ENCODE measurements at places on chromosomes 3 and 15.

DNA sequence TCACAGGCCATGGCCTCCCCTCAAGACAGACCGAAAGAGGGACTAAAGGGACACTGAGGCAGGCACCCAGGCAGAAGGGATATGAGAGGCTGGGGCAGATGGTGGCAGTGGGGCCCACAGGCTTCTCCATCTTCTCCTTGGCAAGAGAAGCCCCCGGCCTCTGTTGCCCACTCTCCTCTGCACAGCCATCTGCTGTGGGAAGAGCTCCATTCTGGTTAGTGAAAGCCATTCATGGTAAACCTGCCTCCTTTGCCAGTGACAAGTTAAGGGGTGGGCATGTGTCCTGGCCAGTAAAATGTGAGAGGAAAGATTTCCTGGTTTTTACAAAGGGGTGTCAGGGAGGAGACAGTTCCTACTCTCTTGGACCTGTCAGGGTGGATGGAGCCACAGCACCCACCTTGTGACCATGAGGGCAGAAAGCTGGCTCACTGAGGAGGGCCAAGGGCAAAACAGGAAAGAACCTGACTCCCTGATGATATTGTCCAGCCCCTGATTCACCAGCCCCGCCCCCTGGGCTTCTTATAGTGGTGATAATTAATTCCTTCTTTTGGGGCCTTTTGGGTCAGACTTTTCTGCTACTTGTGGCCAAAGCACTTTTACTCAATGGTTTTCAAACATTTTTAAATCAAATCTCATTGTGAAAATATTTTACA is 130.4 kb upstream of the SMAD3 start:
- no peak for DNase-seq

- DNase-seq, result no peak
Measured at GRCh38 chr15:39687965-39688364, 94.7 kb downstream of the FSIP1 start.

DNA sequence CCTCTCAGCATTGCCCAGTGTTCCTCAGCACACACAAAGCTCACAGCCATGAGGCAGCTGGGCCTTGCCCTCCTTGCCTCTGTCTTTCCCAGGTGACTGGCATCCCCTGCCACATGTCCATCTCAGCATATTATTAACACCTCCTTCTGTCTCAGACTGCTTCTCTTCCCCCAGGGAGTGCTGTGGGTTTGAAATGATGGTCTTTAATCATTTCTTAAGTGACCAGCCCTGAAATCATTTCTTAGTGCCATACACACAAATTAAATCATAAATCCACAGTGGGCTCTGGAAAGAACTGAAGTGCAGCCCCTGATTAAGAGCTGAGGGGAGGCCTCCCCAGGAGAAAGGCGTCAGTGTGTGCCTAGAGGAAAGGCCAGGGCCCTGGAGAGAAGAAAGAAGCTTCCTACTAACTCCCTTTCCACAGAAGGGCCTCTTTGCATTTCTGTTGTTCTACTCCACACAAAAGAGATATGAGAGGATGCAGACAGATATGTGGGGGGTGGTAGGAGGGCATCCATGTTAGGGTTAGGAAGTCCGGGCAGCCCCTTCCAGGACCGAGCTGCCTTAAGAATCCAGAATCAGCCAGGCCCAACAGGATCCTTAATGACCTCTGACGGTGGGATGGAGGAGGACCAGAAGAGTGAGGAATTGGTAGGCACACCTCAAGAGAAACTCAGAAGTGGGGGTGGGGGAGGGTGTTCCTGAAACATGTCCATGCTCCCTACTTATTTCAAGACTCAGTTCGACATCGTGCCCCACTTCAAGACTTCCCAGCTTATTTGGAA is 290.8 kb downstream of the EPHB1 start:
- no peak for DNase-seq

DNA sequence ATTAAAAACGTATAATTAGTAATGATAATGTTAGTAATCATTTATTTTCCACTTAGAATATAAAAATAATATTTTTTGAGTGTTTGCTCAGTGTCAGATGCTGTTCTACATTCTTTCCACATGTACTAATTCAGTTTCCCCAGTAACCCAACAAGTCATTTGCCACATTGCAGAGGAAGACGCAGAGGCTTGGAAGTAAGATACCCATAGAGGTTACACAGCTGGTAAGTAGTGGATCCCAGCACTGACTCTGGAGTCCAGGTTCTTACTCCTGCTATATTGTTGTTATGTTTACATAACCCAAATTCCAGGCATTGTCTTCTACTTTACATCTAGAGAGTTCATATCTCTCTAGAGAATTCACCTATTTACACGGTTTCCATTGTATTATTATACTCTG is 48.2 kb upstream of the MYO5C start:
- DNase-seq, result no peak

GRCh38 chr3:173841334-173841733 is 443.8 kb downstream of the NLGN1 start:
- no peak for DNase-seq

DNA sequence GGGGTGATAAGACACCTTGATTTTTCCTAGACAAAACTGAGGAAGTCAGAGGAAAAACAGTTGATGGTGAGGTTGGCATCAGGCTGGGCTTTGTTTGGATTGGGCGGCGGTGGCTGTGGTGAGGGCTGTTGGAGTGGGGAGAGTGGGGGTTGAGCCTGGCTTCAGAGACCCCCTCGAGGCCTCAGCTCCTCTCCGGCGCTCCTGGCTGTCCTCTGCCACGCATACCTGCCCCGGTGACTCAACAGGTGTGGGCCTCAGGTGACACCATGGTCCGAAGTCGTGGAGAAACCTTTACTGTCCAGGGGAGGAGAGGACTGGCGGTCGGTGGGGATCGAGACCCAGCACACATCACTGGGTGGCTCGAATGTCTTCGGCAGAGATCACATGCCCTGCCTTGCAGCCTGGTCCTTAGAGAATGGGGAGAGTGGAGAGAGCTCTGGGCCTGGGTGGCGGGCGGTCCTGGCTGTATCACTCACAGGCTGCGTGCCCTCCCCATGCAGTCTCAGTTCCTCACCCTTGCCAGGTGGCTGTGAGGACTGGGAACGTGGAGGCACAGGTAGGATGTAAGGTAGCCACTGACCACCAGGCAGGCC is 2.6 kb downstream of the APBA2 start:
- no peak for DNase-seq

- DNase-seq, result no peak
Measured at GRCh38 chr3:95797081-95797480, 1017.3 kb upstream of the EPHA6 start.

DNA sequence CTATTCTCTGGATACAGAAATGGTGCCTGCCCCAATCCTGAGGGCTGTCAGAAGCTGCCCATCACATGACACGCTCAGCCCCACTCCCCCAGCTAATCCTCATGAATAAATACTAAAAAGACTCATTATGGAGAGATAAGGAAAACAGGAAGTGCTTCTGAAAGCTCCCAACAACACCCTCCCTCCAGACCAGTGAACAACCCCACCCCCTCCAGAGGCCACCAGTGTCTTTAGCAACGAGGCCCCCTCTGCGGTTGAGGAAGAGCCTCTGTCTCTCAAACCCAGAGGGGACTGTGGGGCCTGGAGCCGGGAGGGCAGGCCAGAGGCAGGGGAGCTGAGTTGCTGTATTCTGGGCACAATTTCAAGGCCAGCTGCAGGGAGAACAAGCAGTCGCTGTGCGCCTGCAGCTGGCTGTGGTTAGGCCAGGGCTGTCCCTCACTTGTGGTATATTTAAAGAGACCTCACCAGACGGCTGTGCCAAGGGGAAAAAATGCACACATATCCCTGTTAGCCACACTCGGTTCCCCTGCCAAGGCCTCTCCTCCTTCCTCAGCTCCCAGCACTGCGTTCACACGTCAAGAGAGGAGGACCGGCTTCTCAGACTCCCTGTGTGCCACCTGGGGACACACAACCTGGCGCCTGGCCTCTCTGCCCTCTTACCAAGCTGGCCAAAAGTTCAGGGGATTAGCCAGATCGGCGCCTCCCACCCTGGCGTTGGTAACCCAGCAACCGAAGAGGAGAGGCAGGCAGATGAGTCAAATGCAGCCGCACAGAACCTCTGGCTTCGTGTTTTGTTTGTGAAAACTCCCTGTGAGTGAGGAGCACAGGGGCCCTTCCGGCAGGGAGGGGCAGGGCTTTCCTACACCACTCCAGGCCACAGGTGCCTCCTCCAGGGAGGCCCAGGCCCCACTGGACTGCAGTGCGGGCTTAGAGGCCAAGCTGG is 101.2 kb upstream of the ETV5 start:
- DNase-seq, result no peak

DNA sequence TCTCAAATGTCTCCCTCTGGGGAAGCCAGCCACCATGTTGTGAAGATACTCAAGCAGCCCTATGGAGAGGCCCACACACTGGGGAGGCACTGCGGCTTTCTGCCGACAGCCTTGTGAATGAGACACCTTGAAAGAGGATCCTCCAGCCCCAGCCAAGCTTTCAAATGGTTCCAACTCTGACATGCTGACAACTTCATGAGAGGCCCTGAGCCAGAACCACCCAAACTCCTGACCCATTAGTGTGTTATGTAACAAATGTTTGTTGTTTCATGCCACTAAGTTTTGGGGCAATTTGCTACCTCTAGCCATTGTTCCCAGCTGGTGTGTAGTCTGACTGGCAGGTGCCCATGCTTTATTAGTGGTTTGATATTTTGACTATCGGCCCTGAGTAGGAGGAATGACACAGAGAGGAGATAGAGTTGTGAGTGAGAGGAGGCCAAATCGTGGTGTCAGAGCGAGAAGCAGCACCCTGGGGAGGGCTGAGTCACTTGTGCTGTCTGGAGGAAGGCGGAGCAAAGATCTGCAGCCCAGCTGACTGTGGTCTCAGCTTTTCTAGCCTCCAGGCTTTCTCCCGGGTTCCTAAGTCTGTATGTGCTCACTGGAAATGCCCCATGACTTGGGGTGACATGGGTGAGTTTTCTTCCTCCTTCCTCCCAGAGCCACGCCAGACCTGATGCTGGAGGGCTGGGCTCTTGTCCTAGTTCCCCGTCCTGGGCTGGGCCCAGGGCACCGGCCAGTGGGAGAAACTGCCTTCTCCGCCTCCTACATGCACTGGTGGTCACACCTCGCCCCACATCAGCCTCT is 56.7 kb upstream of the BLM start:
- peak; percentile 66 for DNase-seq

- no peak for DNase-seq
Measured at GRCh38 chr3:155572085-155572484, 172.8 kb downstream of the PLCH1 start.

GRCh38 chr3:139301654-139302053 is 42.2 kb upstream of the MRPS22 start:
- no peak for DNase-seq

GRCh38 chr15:54722342-54722986 is 474.3 kb downstream of the RSL24D1 start:
- no peak for DNase-seq

DNA sequence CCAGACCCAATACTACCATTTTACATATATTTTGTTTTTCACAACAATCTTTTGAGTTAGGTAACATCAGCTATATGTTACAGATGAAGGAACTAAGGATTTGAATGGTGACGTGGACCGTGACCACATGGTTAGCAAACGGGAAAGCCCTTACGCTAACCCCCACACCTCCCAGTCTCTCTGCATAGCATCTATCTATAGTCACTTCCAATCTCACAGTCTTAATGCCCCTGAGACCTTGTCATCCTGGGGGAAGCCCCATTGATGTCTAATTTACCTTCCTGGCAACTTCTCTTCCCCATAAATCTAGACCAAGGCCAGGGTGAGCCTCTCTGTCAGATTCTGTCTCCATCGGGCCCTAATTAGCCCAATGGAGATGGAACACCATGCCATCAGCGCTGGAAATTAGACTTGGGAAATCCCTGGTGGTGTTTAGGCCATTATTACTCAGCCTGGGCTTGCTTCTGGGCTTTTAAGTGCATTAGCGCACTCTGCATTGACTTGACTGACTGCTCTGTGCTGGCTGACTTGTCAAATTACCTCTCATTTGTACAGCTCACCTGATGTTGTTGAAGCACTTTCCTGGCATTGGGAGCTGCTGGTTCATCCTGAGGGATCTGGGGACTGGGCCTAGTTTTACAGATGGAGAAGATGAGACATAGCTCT is 34.0 kb upstream of the SH3GL3 start:
- DNase-seq, result no peak

DNA sequence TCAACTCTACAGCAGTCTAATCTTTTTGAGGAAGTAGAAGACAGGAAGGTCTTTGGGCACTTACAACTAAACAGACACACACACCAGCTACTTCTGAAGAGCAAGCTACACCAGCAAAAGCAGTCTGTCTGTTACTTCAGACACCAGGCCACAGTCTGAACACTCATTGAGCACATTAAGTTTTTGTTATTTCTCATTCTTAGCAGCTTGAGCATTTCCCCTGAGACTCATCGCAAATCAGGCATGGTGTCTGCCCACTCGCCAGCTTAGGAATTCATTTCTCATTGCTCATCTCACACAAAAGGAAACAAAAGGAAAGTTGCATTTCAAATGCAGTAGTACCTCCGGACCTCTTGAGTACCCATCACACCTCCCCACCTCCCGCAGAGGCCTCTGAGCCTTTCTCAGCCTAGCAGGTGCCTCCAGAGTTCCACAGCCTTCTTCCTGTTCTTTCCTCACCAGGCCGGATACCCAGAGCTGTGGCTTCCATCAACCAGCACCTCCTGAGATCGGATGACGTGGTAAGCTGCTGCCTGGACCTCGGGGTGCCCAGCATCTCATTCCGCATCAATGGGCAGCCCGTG is 302.0 kb downstream of the RYR3 start:
- DNase-seq, result no peak

DNA sequence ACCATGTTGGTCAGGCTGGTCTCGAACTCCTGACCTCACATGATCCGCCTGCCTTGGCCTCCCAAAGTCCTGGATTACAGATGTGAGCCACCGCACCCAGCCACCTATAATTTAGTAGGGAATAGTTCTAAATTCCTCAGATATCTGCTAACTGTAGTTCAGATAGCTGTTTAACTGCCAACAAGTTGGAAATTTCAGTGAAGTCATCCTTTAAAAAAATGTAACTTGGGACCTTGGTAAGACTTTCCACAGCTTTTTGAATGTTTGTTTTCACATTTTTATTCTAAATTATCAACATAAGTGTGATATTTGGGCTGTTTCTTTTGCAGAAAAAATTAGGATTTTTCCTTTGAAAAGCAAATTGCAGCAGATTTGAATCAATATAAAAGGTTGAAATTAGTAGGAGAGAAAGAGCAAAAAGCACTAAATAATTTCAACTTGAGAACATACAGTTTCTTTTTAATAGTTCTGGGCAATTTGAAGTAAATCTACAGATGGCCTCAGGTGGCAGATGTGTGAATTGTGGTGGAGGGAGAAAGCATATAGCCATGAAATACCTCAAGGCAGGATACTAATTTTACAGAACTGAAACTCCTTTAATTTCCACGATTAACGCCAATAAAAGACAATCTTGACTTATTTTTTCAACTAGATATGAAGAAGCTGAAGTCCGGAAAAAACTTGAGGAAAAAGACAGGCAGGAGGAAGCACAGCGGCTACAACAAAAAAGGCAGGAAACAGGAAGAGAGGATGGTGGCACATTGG is 34.3 kb downstream of the USP8 start:
- DNase-seq, result no peak

- no peak for DNase-seq
Measured at GRCh38 chr15:63090472-63090871, 31.2 kb upstream of the LACTB start.
